ENCODE measurements at places on chromosomes 5 and 9. TPM values are rescaled to one million over a fixed set of nuclear protein-coding genes. Genes with fewer than 3 reads are reported as not detected.

DNA sequence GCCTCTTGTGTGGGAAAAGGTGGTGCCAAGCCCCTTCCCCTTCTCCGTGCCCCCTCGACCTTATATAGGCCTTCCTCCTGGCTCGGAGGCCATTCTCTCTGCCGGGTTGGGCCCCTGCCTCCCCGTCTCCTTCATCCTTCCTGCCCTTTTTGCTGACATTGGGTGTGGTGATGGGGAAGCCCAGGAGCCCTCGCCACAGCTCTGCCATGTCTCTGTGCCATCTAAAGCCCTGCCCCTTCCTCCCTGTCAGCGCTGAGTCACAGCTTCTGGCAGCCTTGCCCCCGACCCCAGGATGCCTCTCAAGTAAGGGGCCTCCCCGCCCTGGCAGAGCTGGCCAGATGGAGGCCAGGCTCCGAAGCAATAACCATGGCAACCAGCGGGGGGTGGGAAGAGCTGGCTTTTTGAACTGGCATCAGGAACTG is 30.4 kb downstream of the JADE2 start:
- peak; percentile 80 for DNase-seq
- H3K27me3 ChIP-seq, result no peaks in the 10 kb centered on the region
- no peak overlapping the region for H3K4me3 ChIP-seq
- peaks cover 48% of the 10 kb centered on the region for H3K4me1 ChIP-seq
- peaks cover 16% of the 10 kb centered on the region for H3K36me3 ChIP-seq
- peak overlapping the region; percentile 86 for H3K27ac ChIP-seq

GRCh38 chr9:89383030-89383720 is 64.9 kb downstream of the SECISBP2 start:
- H3K4me3 ChIP-seq, result no peak overlapping the region
- H3K27me3 ChIP-seq, result no peaks in the 10 kb centered on the region
- no peaks in the 10 kb centered on the region for H3K4me1 ChIP-seq
- no peaks in the 10 kb centered on the region for H3K36me3 ChIP-seq

The SLC1A1 gene
- total RNA-seq, result 7.5 TPM

The CTXN3 gene
- total RNA-seq, result not detected

- H3K27ac ChIP-seq, result no peak overlapping the region
- no peaks in the 10 kb centered on the region for H3K36me3 ChIP-seq
- DNase-seq, result no peak
- no peaks in the 10 kb centered on the region for H3K27me3 ChIP-seq
Observed at GRCh38 chr5:169901896-169902295, 78.4 kb downstream of the INSYN2B start.

GRCh38 chr5:180739271-180739670 is 587 bp downstream of the OR2Y1 start:
- no peaks in the 10 kb centered on the region for H3K36me3 ChIP-seq
- peaks cover 3% of the 10 kb centered on the region for H3K27me3 ChIP-seq
- no peaks in the 10 kb centered on the region for H3K4me1 ChIP-seq
- no peak for DNase-seq
